ENCODE measurements at places on chromosomes 13 and 19.

DNA sequence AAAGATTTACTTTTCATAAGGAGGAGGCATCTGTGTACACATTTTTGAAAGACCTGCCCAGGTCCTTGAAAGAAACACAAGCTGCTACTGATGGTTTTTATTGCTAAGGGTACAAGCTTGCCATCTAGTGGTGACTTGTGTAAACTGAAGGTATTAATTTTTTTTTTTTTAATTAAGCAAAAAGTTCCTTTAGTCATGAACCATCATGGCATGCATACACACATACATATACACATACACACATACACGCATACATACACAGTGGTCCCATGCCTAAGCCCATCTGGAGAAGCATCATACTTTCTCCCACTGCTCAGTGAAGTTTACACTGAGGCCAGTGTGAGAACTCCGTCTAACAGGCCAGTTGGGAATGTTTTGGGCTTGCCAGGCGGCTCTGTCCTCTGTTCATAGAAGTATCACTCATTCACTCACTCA is 312.5 kb downstream of the DCLK1 start:
- DNase-seq: no peak

- DNase-seq: no peak
These were observed 38.9 kb downstream of the TSC22D1 start for GRCh38 chr13:44537248-44537647.

GRCh38 chr19:29578349-29578748 is 27.7 kb upstream of the POP4 start:
- DNase-seq: no peak

- DNase-seq: no peak
These were observed 45.0 kb upstream of the RNF113B start for GRCh38 chr13:98222081-98222554.

DNA sequence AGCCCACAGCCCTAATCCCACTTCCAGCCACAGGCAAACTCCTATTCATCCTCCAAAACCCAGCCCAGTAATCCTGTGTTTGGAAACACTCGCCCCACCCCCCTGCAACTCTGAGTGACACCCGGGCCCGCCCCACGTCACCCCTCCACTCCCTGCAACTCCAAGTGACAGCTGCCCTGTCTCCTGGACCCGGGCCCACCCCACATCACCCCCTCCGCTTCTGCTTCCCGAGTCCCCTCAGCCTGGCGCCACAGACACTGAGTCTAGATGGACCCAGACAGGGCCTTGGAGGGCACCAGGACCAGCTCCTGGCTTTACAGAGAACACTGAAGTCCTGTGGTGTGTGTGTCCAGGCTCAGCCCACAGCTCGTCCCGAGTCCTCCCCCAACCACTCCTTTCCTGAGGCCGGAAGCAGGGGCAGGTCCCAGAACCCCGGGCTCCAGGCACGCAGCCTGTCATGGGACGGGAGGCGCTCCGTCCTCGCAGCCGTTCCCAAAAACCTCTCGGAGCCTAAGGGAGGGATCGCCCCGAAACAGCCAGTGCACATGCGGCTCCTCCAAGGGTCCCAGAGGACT is 7.7 kb downstream of the REXO1 start:
- no peak for DNase-seq

- no peak for DNase-seq
These were observed 4.0 kb upstream of the HOOK2 start for GRCh38 chr19:12779162-12779993.

- DNase-seq: no peak
These were observed 512 bp downstream of the RPS19 start for GRCh38 chr19:41860419-41861115.

- no peak for DNase-seq
These were observed 16.4 kb downstream of the KLK2 start for GRCh38 chr19:50889638-50890037.

DNA sequence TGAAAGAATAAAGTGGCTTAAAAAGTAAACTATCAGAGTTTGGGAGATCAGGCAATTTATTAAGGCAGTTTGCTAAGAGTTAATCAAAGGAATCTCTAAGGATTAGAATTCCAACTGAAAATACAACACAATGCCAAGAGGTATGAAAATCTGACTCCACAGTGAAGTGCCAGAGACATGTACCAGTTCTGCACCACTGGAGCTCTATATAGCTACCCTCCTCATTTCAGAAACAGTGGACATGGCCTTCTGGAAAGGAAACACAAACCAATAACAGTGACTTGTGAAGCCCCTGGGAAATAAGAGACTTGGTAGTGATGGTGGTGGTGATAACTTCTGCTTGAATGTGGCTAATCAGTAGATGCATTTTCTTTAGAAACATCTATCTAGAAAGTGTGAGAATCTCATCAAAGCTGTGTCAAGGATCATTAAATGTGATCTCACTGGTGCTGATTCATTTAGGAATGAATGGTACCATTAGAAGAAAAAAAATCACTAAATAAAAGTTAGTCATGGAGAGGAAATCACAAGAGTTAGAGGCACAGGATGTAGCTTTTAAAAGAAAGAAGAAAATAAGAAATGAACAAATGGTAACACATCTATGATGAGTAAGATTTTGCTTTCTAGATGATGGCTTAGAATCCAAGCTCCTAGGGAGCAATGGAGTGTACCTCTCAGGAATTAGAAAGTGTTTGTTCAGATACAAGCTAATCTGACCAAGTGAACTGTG is 20.1 kb upstream of the N4BP2L1 start:
- DNase-seq: no peak

GRCh38 chr13:28545583-28546333 is 50.8 kb upstream of the FLT1 start:
- DNase-seq: no peak

DNA sequence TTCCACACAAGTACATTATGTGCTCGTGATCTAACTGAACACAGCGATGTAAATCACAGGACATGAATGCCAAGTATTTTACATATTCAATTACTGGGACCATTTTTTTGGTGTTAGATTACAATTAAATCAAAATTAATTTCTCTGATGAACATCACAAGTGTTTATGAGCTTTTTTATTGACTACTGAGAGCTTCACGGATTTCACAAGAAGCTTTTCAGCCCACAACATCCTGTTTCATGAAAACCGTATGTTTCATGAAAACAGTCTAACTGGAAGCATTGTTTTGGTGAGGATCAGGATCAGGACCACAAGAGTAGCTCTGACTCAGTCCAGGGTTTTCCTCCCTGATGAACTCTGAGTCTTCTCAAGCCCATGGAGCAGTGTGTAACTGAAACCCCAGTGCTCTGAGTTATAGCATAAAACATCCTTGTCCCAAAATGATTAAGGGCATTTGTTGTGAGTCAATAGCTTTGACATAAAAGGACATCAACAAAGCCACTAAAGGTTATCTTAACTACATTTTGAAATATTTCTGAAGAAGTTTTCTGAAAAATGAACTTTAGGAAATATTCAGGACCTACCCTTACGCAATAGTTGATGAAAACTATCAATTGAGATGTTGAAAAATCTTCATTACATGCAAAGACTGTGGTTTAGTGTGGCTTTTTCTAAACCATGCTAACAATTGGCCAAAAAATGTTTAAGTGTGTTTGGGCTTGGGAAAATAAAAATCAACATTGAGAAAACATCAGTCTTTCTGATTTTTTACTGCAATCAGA is 49.3 kb downstream of the UFM1 start:
- no peak for DNase-seq
